ENCODE measurements at places on chromosomes 5 and 9.
A peak's percentile ranks its signal among the peaks of the same experiment; 100 is the strongest.

- DNase-seq, result peak; percentile 38
Measured at GRCh38 chr9:113446323-113446740, 17.2 kb upstream of the RGS3 start.

GRCh38 chr9:21866302-21866701 lies 63.9 kb downstream of the MTAP start:
- DNase-seq, result no peak

DNA sequence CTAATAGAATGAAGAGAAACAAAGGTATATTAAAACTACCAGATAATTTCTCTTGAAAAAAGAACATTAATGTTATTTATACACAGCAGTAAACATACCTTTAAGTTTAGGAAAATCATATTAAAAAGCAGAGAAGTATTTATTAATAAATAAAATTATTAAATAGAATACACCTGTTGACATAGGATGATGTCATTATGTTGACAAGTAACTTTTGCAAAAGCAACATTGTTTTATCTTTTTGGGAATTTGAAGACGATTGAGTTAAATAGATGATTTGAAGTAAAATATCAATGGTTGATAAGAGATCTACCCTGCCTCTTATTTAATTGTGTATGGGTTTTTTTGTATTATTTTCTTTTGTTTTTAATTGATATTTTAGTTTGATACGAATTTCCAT lies 711.1 kb upstream of the NUDT12 start:
- DNase-seq, result no peak

DNA sequence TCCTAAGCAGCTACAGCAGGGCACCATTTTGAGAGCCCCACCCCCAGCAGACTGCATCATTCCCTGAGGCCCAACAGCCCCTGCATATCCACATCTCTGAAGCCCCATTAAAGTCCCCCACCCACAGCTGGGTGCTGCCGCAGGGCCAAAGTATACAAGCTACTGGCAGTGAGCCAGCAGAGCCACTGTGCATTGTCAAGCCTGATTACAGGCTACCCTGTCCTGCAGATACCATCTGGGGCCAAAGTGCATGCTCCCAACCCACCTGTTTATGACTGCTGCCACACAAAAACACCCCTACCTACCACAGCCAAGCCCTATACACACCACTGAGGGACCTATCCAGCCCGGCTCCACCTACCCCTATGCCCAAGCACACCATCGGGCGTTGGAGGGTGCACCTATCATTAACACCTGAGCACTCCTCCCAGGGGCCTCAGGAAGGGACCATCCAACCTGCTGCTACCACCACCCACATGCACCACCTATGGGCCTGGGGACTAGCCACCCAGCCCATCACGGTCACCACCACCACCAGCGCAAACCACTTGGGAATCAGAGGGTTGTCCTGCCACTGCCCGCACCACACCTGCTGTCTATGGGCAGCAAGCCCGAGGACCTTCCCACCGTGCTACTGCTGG lies 105.0 kb downstream of the PLPP1 start:
- no peak for DNase-seq

- no peak for DNase-seq
Measured at GRCh38 chr5:123559434-123559775, 47.4 kb downstream of the CSNK1G3 start.

- DNase-seq, result no peak
Measured at GRCh38 chr9:91919621-91920020, 30.4 kb downstream of the ROR2 start.

GRCh38 chr9:124126648-124127646 lies 115.4 kb downstream of the LHX2 start:
- DNase-seq, result peak; percentile 46

GRCh38 chr5:100574716-100575115 lies 39.5 kb downstream of the FAM174A start:
- DNase-seq, result no peak

DNA sequence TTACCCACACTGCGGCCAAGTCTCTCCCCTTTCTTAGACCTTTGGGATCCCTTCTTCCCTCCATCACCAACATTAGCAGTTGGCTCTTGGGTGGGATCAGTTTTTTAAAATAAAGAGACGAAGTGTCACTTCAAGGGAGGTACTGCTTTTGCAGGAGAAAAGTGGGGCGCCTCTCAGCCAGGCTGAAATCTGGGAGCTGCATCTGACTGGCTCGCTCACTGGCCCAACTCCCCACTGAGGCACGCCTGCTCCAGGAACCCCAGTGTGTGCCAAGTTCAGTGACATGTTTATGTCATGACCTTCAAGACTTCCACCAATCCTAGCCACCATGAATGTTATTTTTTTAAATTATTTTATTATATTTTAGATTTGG lies 130.5 kb downstream of the MVB12B start:
- no peak for DNase-seq

GRCh38 chr5:1521671-1522600 lies 1.8 kb downstream of the LPCAT1 start:
- DNase-seq, result no peak

DNA sequence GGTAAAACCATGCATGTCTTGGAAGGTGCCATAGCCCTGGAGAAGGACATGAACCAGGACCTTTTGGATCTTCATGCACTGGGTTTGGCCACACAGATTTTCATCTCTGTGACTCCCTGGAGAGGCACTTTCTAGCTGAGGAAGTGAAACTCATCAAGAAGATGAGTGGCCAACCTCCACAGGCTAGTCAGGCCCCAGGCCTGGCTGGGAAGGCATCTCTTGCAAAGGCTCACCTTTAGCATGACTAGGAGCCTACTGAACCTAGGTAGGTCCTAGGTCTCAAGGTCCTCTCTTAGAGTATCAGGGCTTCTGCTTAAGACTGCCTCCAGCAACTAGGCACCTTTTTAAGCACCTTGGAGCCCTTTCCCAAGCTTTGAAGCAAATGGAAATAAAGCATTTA lies 1448.7 kb upstream of the ACO1 start:
- no peak for DNase-seq

- no peak for DNase-seq
Measured at GRCh38 chr5:58455480-58455879, 4.4 kb downstream of the PLK2 start.

DNA sequence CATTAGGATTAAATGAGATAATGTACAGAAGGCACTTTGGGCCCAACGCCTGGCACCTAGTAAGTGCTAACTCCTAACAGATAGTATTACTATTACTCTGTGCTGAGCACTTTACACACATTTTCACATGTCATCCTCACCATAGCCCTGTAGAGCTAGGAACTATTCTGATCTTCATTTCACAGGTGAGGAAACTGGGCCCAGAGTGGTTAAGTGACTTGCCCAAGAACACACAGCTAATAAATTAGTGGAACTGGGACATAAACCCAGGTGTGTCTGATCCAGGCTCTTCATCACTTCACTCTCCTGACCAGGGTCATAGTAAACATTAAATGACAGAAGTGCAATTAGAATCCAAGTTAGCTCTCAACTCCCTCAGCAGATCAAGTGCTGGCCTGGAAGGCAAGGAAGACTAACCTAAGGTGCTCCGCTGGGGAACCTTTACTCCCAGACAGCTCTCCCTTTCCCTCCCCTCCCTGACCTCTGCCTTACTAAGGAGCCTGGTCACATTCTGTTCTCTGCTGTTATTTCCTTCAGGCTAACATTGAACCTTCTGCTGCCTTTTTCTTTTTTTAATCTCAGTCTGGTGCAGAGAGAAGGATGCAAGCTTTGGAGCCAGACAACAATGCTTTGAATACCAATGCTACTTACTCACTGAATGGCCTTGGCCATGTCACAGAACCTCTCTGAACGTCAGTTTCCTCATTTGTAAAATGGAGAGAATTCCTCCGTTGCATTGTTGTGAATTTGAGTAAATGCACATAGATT lies 4.1 kb upstream of the ADRA1B start:
- DNase-seq, result no peak

- DNase-seq, result no peak
Measured at GRCh38 chr9:129479631-129480011, 141.3 kb downstream of the C9orf50 start.

DNA sequence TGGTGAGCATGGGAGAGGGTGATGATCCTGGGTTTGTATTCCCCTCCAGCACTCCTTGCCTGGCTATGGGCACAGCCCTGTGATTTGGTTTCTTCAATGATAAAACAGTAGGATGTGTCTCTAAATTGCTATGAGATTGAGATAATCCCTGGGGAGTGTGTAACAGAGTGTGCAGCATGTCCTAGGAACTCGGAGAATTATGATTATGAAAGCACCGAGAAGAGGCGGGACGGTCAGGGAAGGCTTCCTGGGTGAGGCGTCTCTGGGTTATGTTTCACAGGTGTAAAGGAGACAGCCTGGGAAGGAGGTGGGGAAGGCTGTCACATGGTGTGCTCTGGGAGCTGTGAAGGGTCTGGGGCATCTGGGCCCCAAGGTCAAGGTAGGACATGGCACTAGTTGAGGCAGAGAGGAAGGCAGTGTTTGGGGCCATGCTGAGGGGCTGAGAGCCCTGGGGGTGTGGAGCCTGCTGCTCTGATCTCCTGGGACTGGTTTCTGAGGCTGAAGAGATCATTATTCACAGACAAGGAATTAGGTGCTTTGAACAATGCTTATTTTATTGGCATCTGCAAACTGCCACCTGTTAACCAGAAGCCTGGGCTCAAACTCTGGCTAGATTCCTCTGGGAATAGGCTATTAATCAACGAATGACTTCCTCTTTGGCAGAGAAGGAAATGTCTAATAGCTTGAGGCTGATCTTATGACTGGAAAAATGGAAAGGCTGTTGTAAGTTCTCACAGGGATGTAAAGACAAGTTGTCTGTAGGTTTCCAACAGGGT lies 73.8 kb upstream of the IL12B start:
- no peak for DNase-seq

- no peak for DNase-seq
Measured at GRCh38 chr5:133728475-133728874, 116.1 kb upstream of the FSTL4 start.

GRCh38 chr5:91443023-91443422 lies 59.9 kb upstream of the ARRDC3 start:
- DNase-seq, result no peak

DNA sequence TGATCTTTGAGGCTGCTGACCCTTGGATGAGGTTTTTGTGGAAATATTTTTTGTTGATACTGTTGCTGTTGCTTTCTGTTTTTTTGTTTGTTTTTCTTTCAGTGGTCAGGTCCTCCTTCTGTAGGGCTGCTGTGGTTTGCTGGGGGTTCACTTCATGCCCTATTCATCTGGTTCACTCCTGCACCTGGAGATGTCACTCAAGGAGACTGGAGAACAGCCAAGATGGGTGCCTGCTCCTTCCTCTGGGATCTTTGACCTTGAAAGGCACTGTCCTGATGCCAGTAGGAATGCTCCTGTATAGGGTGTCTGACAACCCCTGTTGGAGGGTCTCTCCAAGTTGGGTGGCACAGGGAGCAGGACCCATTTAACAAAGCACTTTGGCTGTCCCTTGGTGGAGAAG lies 67.0 kb upstream of the ACTBL2 start:
- DNase-seq, result no peak

DNA sequence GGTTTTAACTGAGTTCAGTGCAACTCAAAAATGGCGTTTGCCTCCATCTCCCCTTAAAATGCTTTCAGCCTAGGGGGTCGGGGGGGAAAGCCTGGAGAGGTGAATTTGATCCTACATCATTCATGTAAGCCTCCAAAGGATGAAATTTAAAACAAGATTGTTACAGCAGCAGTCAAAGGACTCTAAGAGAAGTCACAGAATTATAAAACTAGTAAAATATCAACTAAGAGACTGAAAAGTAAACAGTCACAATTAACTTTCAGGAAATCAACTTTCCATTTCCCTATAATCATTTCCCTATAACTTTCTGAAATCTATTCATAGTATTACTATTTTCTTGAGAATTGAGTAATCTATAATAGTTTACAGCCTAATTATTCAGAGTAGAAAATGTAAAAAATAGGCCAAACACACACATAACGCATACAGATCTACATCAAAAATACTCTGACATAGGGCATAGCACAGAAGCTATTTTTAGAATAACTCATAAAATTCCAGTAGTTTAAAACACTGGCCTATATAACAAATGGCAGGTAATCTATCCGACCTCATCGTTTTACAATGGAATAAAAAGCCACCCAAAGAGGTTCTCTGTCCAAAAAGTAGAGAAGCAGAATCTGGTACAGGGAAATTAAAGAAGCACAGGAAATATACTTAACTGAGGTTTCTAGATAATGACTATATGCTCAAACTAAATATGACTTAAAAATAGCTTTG lies 37.6 kb downstream of the FBXL17 start:
- no peak for DNase-seq

DNA sequence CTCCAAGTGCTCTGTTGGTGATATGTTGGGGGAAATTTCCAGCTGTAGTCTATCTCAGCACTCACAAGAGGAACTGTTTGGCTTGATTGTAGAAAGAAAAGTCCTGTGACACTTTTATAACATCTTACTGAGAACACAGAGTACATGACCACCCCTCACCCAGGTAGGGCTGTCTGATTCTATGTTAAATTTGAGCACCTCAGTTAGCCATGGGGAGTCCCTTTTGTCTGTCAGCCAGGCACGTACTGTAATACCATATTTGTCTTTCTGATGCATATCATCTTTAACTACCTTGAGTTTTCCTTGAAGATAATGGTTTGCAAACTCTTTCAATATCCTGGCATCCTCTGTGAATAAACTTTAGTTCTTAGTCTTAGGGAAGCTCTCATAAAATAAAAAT lies 164.5 kb downstream of the IZUMO3 start:
- DNase-seq, result no peak

- peak; percentile 35 for DNase-seq
Measured at GRCh38 chr5:160312960-160313727, 780 bp upstream of the CCNJL start.

DNA sequence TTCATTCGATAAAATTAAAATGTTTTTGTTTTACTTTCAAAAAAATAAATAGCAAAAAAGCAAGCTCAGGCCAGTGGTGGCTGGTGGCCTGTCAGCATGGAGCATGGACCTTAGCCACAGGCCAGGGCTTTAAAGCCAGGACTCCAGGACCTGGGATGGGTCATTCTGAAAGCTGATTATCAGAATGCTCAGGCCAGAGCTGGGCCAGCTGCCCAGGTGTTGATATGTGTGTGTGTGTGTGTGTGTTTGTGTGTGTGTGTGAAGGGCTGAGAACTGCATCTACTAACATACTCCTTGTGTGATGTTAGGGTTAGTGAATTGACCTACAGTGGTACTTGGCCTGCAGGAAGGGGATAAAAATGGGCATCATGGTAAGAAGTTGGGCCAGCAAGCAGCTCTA lies 21.5 kb downstream of the PALM2AKAP2 start:
- no peak for DNase-seq

Data from NCI-H146 (cell line).